ENCODE measurements at places on chromosomes 2 and 18.

DNA sequence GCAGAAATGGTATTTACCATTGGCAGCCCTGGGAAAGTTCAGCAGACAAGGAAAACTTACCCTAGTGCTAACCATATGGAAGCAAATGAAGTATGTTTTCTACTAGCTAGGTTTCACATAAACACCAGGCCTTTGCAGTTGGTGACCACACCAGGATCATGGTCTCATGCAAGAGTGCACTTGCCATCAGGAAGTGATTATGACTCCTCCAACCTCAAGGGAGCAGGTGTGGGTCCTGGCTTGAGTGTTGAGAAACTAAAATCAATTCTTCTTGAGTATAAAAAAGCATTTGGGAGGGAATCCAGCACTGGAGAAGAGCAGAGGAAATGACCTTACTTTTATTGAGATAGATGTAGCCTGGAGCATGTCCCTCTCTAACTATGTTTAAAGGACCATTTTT is 56.8 kb upstream of the SPAG16 start:
- DNase-seq: no peak

DNA sequence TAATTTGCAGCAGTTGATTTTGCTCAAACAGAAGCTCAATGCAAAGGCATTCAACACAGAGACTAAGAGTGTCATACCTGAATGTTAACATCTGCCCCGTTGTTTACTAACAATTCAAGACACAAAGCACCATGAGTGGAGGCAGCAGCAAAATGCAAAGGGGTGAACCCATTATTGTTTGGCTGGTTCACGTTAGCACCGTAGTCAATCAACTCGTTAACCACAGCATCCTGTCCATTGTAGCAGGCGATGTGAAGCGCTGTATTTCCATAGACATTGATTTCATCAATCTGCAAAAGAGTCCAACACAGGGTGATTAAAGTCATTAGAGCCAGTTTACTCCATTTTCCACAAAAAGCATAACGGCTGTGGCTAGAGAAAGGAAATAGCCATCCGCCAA is 189.3 kb downstream of the ANKRD44 start:
- no peak for DNase-seq

DNA sequence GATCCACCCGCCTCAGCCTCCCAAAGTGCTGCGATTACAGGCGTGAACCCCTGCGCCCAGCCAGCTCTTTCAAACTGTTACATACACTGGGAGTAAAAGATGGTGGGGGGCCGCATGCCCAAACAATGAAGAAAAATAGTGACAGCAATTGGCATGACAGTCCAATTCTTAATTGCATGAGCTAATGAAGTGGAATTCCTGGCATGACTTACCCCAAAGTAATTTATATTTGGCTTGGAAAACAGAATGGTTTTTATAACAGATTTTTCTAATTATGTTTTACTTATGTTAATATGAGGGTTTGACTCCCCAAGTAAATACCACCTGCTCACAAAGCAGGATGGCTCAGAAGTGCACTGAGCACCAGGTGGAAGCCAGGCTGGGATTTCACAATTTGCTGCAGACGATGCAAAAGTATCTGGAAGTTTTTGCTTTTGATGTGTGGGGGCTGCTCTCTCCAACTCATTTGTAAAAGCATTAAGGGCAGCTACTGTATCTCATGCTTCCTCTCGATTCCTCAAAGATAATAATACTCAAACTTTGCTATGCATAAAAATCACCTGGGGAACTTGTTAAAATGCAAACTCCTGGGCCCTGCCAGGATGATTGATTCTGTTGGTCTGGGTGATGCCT is 24.0 kb upstream of the ATG16L1 start:
- no peak for DNase-seq

- no peak for DNase-seq
Measured at GRCh38 chr2:101511381-101511780, 36.5 kb upstream of the RFX8 start.

DNA sequence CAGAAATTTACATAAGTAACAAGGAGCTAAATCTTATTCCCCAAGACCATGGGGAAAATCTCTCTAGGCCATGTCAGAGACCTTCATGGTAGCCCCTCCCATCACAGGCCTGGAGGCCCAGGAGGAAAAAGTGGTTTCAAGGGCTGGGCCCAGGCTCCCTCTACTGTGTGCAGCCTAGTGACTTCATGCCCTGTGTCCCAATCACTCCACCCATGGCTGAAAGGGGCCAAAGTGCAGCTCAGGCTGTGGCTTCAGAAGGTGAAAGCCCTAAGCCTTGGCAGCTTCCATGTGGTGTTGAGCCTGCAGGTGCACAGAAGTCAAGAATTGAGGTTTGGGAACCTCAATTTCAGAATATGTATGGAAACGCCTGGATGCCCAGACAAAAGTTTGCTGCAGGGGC is 1612.7 kb upstream of the SLC39A10 start:
- no peak for DNase-seq

- no peak for DNase-seq
Measured at GRCh38 chr2:138677221-138677620, 103.0 kb downstream of the NXPH2 start.

- DNase-seq: no peak
Measured at GRCh38 chr2:131557558-131558321, 30.1 kb downstream of the CCDC74A start.
